ENCODE measurements at places on chromosomes 6 and 20.

GRCh38 chr6:37566111-37566949 is 66.6 kb upstream of the CCDC167 start:
- no peak for DNase-seq

- DNase-seq = no peak
Observed at GRCh38 chr20:40503119-40503518, 185.9 kb downstream of the MAFB start.

DNA sequence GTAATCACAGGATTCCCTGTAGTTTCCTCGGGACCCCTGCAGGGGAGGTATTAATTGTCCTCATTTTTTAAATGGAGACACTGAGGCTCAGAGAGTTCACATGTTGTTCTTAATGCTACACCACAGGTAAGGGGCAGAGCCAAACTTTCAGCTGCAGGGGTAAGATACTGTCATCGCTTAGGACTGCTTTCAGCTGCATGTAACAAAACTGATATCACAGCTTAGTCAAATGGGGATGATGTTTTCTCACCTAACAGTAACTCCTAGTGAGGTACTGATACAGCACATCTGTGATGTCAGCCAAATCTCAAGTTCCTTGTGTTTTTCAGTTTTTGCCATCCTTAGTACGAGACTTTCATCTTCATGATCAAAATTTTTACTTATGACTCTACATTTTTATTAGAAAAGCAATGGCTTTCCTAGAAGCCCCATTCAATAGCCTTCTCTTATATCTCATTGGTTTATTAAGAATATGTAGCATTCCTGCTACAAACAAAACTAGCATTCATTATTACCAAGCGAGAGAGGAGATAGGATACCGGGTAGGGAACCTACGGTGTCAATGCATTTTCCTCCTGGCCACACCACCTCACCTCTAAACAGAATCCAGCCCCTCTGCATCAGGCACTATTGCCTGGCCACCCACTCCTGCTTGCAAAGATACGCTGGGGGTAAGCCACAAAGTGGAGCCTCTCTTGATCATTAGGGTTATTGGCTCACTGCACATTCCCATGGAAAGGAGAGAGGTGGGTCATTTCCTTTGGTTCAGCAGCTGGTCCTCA is 557.5 kb downstream of the CD83 start:
- no peak for DNase-seq

DNA sequence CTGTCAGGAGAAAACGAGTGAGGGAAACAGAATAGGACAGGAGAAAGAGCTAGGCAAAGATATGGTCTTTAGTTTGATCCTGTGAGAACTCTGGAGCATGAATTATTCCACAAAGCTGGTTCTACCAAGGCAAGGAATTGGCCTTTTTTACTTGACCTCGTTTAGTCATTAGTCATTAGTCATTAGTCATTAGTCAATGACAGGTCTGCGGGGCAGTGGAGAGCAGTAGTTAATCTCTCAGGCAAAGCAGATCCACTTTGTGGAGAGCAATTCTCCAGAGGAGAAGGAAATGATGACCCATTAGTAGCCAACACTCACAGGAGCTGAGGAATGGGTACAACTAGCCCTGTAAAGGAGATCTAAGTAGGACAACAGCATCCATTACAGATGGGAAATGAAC is 22.0 kb upstream of the ABCC10 start:
- no peak for DNase-seq

GRCh38 chr6:15493437-15494168 is 169.2 kb downstream of the DTNBP1 start:
- no peak for DNase-seq

GRCh38 chr20:20425823-20426654 is 58.1 kb downstream of the INSM1 start:
- no peak for DNase-seq

DNA sequence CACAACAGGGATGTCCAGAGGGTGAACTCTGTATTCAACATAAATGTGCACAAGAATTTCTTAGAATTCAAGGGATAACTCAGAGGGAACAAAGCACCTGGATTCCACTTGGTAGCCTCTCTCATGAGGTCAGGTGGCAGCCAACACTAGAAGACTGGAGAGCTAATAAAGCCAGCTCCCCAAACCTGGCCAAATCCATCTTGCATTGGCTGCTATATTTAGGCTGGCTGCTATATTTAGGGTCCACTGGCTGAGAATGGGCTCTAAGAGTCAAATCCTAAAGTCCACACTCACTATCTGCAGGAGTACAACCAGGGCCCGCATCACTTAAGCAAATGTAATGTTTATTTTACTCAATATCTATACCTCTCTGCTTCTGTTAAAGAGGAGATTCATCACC is 20.0 kb downstream of the TBC1D7 start:
- DNase-seq = no peak

DNA sequence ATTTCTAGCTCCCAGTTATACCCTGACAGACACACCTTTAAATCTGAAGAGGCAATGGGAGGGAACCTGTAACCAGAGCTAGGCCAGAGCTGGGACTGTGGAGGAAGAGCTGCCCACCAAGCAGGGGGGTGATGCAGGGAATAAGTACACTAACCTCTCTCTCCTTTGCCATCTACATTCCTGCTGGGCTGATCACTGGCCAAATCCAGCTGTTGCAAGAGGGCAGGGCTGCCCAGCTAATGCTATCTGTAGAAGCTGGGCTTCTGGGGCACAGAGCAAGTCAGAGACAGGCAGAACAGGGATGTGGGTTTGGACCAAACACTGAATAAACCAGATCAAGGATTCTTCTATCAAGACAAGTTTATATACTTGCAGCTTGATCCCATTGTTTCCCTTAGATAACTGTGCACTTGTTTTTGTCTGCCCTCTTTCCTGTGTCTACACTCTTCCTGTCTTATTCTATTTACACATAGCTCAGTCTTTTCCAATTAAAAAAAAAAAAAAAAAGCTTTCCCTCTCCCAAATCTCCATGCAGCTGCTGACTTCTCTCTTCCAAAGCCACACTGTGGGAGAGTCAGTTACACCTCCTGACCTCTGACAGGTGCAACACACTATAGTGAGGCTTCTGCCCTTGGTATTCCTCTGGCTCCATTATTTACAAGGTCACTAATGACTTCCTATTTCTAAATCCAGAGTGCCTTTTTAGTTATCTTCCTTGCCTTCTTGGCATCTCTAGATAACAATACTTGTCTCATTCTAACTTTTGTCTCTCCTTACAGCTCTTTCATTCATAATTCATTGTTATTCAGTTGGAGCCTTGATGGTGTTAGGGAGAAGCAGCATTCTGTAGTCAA is 43.7 kb downstream of the TRIM38 start:
- DNase-seq = no peak

- DNase-seq = no peak
Observed at GRCh38 chr20:46333161-46333991, 25.1 kb upstream of the CDH22 start.

DNA sequence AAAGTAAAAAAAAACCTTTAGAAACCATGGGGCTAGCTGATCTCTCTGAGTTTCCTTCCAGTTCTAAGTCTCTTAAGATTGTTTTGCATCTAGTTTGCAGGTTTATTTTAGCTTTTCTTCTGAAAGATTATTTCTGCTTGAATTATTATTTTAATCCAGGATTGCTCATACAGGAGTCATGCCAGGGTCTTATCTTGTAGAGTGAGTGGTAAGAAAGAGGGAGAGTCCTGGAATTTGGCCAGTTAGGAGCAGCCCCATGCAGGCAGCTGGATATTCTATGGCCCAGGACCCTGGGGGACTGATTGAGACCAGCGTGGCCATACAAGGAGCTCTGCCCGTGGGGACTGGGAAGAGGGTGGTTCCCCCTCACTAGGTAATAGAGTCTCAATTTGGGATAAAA is 178.9 kb upstream of the HEY2 start:
- DNase-seq = no peak

GRCh38 chr6:121434037-121434770 is 1.2 kb upstream of the GJA1 start:
- no peak for DNase-seq

DNA sequence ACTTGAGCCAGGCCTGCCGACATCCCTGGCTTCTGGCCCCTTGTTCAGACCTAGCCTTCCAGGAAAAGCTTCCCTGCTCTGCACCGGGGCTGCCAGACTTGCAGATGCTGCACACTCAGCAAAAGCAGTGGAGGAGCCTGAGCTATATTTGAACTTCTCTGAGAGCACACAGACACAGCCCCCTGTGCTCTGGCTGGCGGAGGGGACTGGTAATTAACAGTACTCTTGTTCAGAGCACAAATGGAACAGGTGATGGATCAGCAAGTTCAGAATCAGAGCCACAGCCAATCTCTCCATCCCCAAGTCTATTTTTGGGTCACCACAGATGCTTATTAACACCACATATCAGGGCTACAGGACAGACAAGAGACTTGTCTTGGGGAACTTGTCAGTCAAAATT is 27.6 kb upstream of the RIMS4 start:
- DNase-seq = no peak

- DNase-seq = no peak
Observed at GRCh38 chr20:49435639-49436038, 46.8 kb downstream of the KCNB1 start.

- no peak for DNase-seq
Observed at GRCh38 chr6:153032255-153032882, 29.9 kb upstream of the MTRF1L start.

DNA sequence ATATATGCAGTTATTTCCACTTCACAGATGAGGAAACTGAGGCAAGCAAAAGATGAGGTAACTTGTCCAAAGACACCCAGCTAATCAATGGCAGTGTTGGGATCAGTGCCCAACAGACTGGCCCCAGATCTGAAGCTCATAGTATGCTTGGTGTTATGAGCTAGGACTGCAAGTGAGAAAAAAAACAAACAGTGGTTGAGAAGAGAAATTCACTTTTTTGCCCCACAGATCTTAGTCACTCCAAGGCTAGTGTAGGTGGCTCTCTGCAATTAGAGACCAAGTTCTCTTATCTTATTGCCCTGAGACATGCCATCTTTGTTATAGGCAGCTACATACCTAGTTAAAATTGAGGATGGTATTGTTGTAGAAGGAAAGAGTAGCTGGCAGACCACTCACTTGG is 16.3 kb downstream of the PLEKHG1 start:
- no peak for DNase-seq

- no peak for DNase-seq
Observed at GRCh38 chr6:80440496-80441115, 334.1 kb downstream of the BCKDHB start.

DNA sequence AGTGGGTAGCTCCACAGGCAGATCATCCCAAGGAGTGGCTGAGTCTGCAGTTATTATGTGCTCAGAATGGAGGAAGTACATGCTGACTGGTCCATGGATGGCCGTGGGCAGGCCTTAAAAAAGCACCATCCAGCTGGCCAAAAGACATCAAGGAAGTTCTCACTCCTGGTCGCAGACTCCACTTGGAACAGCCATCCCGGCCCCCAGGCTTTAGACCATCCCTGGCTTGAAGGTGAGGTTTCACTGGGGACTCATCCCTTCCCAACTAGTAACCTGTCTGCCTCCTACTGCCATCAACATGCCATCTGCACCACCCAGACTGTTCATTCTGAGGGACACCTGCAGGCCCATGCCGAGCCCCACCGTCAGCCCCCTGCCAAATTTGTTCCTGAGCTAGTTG is 36.1 kb upstream of the OPRM1 start:
- no peak for DNase-seq

DNA sequence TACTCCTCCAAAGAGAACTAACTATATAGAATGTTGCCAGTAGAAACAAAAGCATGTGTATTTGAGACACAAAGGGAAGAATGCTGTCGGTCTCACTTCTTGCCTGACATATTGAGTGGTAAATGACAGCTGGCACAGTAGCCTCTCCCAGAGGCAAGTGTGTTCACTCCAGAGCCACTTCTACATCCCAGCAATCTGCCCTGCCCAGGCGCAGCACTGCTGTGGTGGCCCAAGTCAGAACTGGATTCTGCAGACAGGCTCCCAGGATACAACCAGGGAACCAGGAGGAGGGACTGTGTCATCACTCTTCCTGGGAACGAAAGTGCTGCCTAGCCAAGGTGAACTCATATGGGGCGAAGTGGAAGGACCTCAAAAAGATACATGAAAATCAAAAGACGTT is 103.2 kb upstream of the ARMC2 start:
- DNase-seq = no peak

DNA sequence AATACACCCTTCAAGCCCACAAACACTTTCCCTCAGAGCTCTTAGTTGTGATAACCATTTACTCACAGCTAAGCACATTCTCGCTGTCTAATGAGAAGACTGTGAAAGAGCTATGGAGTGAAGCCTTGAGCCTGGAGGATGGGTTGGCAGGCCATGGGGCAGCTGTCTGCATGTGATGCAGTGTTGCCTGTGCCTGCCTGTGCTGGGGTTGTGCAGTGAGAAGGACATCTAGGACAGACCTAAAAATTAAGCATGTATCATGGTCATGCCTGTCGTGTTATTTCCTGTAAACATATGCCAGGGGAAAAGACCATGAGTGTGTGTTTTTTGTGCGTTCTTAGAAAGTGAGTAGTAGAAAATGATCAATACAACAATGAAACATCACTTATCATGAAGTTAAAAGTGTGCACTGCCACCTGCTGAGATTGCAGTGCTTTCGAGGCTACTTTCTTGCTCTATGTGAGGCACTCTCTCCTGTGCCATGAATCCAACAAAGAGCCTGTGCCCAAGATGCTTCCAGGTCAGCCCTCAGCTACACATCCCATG is 8.1 kb upstream of the ZC3H12D start:
- no peak for DNase-seq

DNA sequence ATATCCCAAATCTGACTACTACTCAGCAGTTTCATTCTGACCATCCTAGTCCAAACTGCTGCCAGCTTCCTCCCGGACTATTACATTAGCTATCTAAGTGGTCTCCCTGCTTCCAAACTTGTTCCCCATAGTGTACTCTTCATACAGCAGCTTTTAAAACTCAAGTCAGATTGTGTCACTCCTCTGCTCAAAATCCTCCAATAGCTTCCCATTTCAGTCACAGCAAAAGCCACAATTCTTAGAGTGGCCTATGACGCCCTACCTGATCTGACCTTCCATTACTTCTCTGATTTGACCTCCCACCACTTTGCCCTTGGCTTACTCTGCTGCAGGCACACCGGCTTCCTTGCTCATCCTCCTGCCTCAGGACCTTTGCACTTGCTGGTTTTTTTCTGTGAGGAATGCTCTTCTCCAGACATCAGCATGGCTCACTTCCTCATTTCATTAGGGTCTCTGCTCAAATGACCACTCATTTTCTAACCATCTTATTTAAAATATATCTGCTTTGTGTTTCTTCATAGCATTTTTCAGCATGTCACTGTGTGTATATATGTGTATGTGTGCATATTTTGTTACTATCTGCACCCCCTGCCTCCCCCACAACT is 111.1 kb upstream of the DTNBP1 start:
- no peak for DNase-seq

- DNase-seq = no peak
Observed at GRCh38 chr6:39980839-39981580, 46.7 kb upstream of the MOCS1 start.

DNA sequence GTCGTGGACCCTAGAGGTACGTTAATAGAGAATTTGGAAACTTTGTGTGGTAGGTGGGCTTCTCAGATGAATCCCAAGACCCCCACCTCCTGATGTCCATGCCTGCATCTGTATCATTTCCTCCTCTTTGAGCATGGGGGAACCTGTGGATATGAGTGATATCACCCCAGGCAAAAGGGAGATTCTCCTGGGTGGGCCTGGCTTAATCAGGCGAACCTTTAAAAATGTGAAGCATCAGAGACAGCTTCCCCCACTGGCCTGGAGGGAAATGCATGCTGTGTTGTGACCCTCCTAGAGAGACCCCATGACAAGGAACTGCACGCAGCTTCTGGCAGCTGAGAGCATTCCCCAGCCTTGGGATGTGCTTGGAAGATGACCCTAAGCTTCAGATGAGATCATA is 180.9 kb downstream of the MBOAT1 start:
- DNase-seq = no peak

GRCh38 chr6:111978532-111979149 is 75.3 kb upstream of the CCN6 start:
- no peak for DNase-seq
